ENCODE measurements at places on chromosomes 13 and 19. TPM values are rescaled to one million over a fixed set of nuclear protein-coding genes. Genes with fewer than 3 reads are reported as not detected.

Gene CEACAM16
- total RNA-seq: not detected

Gene NUDT15
- total RNA-seq: 21.9 TPM

Gene TUBA3C
- not detected for total RNA-seq

Gene ZNF813
- total RNA-seq: not detected

Gene FBXO17
- total RNA-seq: 7.9 TPM

Gene PROZ
- total RNA-seq: not detected

Gene ETV2
- total RNA-seq: not detected

Gene S1PR4
- 0.75 TPM for total RNA-seq

Gene RDH13
- total RNA-seq: 12.2 TPM

Gene TLE2
- 1.9 TPM for total RNA-seq

Gene ZFR2
- total RNA-seq: not detected

Gene B3GNT3
- total RNA-seq: 0.05 TPM

Gene OR10H1
- not detected for total RNA-seq

Gene COL4A2
- total RNA-seq: 31.0 TPM

Gene RXFP2
- 0.06 TPM for total RNA-seq

Gene MRPS12
- total RNA-seq: 61.2 TPM

Gene ZSCAN4
- not detected for total RNA-seq

Gene ZNF324B
- total RNA-seq: 3.0 TPM

Gene BEST2
- not detected for total RNA-seq

Gene DHDH
- 0.55 TPM for total RNA-seq

Gene ACTMAP
- 1.6 TPM for total RNA-seq

Gene CCDC8
- total RNA-seq: not detected

Gene CACNG6
- total RNA-seq: 4.6 TPM

Gene OR1I1
- not detected for total RNA-seq

Gene GNA15
- 0.87 TPM for total RNA-seq

Gene ADAMTS10
- not detected for total RNA-seq

Gene SIGLEC14
- total RNA-seq: not detected

Gene DDA1
- total RNA-seq: 15.3 TPM

Gene MCEMP1
- total RNA-seq: not detected

Gene TSEN34
- 38.4 TPM for total RNA-seq

Gene TMPRSS9
- not detected for total RNA-seq

Gene CATSPERD
- total RNA-seq: not detected

Gene CAPN12
- total RNA-seq: 0.15 TPM

Gene TIMM29
- 16.5 TPM for total RNA-seq

Gene KIR2DL3
- total RNA-seq: not detected

Gene PABPC3
- not detected for total RNA-seq

Gene ACP5
- not detected for total RNA-seq

Gene HSPB6
- 6.7 TPM for total RNA-seq

Gene KCNC3
- 0.27 TPM for total RNA-seq

Gene ZNF324
- 3.1 TPM for total RNA-seq

Gene CD33
- total RNA-seq: 0.22 TPM

Gene VSTM1
- total RNA-seq: not detected

Gene SOX1
- not detected for total RNA-seq

Gene IRF3
- 36.5 TPM for total RNA-seq

Gene ZNF415
- total RNA-seq: not detected

Measured in NCI-H460 (cell line).